ENCODE measurements at places on chromosomes 3 and 15.

DNA sequence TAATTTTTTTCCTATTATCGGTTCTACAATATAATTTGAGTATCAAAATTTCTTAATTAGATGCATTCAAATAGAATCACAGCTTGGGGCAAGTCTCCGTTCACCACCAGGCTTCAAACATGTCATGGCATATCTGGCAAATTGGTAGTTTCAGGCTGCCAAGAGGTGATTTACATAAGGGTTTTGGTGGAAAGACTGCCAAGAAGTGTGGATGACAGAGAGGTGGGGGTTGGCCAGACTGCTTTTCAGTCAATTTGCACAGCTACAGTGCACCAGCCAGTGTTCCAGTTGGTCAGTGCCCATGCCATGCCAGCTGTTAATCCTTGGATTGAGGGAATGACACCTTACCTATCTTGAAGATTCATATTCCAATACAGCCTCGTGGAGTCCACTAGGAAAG is 8.4 kb upstream of the GSK3B start:
- DNase-seq: no peak

- no peak for DNase-seq
These were observed 349 bp downstream of the PLXNA1 start for GRCh38 chr3:126983276-126983652.

- DNase-seq: no peak
These were observed 473.4 kb downstream of the NLGN1 start for GRCh38 chr3:173870976-173871375.

GRCh38 chr3:124916837-124917409 is 17.6 kb downstream of the MUC13 start:
- no peak for DNase-seq

DNA sequence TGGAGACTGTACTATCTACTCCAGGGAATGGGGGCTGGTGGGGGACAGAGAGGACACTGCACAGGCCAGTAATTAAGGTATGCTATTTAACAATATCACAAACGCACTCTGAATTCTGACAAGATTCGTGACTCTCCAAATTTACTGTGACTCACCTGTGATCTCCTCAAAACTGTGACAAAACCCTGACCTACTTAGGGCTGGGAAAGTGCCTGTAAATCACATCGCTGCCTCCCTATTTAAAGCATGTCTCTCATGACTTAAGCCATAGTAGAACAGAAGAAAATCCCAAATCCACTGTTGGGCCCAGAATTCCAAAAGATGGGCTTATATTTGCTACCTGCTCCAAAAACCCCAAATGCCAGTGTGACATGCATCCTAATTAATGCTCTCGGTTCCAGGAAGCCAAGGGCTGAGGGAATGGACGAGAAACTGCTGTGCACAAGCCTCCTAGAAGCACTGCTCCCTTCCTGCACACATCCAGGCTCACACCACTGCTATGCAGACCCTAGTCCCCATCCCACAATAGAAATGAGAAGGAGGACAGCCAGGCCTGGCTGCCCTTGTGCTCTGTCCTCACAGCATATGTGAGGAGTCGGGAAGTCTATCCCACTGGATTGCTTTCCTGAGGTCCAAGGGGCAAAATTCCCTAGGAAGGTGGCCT is 187.7 kb upstream of the CHRNA7 start:
- DNase-seq: no peak

DNA sequence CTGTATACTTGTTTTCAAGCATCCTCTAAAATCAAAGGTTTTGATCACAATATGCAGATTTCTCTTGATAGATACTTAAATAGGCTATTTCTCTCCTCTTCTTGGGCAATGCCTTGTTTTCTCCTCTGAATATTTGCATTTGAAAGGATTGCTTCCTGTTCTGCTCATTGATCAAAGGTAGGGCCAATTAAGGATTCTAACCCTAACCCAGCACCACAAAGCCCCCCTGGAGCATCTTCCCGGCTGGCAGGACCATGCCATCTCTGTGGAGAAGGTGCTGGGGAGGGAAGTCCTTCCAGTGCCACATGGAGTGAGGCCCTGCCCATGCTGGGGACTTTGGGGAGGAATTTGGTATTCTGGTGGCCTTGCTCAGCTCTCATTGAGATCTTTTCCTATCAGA is 11.3 kb upstream of the NIPA2 start:
- DNase-seq: no peak

DNA sequence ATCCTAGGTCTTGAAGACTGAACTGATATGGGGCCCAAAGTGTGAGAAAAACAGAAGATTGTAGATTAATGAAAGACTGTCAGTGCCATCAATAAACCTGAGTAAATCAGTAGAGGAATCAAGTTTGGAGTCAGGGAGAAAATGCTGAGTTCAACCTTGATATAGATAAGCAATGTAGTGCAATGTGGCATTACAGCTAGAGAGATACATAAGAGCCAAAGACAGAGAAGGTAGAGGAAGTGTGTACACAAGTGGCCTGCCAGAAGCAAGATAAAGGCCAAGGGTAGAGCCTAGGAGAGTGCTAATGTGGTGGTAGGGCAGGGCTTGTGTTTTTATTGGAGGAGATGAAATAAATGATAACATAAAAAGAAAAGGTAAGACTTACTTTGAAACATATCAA is 26.0 kb upstream of the EID1 start:
- DNase-seq: peak; percentile 70

DNA sequence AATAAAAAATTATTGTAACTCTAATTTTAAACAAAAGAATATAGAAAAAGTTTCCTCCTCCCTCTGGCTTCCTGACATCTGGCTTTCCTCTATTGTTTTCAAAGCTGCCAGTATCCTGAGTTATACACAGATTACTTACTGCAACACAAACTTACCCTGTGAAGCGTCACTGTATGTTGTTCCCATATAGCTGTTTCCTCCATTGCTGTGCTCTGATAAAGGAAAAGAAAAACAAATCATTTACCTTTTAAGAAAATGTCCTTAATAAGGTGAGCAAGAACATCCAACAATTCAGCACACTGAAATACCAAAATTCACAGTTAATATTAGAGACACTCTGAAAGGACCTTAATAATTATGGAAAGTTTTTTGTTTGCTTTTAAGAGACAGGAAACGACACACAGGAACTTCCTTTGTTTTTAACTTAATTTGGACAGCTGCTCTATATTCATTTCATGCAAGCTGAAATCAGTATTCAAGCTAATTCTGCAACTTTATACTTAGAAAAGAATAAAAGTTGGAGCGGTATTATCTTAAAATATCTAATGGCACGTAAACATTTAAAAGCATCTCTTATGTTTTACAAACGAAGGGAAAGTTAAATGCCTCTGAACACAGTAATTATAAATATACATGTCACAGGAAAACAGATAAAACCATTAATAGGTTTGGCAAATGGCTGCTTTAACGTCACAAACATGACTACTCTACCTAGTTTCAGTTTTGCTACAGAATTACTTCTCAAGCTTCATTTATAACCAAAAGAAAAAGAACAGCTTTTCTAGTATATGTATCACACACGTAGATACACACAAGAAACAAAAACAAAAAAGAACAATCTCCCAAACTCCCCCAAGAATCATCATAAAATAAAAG is 21.5 kb downstream of the TJP1 start:
- DNase-seq: no peak

DNA sequence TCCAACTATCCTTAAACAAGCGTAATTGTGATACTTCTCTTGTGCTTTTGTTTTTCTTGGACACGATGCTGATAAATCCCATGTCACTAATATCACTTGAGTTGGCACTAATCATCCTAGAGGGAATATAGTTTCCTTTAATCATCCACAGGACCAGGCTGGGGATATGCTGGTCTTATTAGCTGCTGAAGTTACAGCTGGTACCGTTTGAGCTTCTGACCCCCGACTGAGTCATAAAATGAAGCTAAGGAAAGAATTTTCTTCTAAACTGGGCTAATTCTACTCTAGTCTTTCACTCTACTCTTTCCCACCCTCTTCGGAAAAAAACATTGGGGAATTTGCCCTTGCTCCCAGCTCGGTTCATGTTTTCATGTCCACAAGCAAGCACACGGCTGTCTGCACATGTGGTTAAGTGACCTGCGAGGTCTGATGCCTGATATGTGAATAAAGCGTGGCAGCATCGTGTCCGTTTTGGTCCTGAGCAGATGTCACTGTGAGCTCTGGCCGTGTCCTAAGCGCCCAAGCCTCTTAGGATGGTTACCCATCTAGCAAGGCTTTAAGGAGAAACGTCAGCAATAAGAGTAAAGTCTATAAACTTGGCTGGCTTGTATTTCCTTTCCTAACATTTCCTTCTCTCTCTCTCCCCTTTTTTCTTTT is 223.7 kb downstream of the ITPR1 start:
- no peak for DNase-seq

DNA sequence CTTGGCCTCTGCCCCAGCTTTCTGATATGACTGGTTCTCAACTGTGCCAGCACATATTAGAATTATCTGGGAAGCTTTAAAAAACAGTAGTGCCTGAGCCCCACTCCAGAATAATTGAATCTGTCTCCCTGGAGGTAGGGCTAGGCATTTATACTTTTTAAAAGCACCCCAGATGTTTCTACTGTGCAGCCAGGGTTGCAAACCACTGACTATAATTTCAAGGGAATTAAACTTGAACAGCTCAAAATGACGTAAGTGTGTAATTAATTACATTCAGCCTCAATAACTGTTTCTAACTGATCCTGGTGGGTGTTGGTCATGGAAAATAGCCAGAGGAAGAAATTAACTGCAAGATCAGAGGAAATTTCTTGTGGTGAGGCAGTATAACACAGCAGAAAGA is 4.4 kb upstream of the IRAK2 start:
- DNase-seq: no peak

GRCh38 chr3:40723083-40723660 is 198.4 kb downstream of the ZNF621 start:
- DNase-seq: no peak

- DNase-seq: no peak
These were observed 87.3 kb downstream of the MBNL1 start for GRCh38 chr3:152355744-152356665.

GRCh38 chr15:91956026-91956723 is 102.7 kb downstream of the SLCO3A1 start:
- no peak for DNase-seq

DNA sequence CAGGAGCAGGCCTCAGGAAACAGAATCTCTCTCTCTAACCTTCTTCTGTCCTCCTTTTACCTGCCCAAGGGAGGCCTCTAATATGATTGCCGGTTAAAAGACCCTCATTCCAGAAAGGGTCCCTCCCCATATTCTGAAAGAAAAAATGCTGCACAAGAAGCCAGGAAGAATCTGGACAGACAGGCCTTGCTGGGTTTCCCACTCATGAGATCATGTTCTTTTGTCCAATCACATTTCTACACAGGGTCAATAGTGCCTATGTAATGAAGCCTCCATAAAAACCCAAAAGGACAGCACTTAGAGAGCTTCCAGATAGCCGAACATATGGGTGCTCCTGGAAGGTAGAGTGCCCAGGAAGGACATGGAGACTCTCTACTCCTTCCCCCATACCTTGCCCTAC is 146.0 kb downstream of the MYO9A start:
- no peak for DNase-seq

- peak; percentile 80 for DNase-seq
These were observed 59.6 kb downstream of the ABTB1 start for GRCh38 chr3:127732303-127732702.

GRCh38 chr3:183774631-183775030 is 50.7 kb downstream of the MAP6D1 start:
- DNase-seq: no peak

DNA sequence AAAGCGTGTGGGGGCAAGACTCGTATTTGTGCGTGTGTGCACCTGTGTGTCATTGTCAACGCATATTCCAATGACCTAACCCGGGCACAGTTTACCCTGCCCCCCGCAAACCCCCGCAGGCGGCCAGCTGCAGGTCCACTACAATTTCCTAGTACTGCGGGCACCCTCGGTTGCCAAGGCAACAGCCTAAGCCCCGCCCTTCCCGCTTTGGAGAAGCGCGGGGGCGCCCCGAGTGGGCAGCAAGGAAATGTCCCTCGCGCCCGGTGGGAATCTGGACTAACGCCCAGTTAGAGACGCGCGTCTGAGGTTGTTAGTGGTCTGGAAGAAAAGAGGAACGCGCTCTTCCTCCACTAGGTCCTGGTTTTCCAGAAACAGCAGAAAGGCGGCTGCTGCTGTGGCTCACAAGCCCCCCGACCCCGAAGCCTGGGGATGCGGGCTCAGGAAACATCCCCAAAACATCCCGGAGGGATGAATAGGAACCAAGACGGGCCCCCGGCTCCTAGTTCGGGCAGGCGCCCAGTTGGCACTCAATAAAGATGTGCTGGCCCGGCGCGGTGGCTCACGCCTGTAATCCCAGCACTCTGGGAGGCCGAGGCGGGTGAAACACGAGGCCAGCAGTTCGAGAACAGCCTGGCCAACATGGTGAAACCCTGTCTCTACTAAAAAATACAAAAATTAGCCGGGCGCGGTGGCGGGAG is 1.1 kb downstream of the ABHD14A start:
- peak; percentile 70 for DNase-seq

DNA sequence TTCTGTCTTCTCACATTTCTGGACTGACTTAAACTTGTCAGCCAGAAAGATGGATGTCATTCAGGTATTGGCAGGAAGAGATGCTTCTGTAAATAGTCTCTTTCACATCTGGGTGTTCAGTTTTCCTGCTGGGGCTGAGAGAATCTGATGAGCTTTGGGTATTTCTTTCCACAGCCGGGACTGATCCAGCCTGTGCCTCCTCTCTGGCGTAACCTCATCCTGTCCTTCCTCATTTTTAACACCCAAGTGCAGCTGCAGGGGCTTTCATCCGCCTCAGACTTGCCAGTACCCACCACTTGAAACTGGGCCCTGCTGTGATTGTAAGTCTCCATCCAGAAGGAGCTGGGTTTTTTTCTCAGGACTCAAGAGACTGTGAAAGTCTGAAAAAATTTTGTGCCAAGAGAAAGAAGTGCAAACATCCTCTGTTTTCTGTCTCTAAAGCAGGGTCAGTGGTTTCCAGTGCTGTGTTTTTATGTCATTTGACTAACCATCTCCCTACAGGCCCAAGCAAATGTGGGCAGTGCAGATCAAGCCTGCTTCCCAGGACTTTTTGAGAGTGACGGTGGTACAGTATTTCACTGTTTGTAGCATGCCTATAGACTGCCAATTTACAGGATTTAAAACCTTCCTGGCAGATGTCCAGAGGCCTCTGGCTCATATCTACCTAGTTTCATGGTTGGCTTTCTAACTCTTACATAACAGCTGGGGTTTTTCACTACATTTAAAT is 342.7 kb downstream of the PTPRG start:
- no peak for DNase-seq

GRCh38 chr3:23166845-23167244 is 36.3 kb upstream of the UBE2E2 start:
- DNase-seq: no peak

DNA sequence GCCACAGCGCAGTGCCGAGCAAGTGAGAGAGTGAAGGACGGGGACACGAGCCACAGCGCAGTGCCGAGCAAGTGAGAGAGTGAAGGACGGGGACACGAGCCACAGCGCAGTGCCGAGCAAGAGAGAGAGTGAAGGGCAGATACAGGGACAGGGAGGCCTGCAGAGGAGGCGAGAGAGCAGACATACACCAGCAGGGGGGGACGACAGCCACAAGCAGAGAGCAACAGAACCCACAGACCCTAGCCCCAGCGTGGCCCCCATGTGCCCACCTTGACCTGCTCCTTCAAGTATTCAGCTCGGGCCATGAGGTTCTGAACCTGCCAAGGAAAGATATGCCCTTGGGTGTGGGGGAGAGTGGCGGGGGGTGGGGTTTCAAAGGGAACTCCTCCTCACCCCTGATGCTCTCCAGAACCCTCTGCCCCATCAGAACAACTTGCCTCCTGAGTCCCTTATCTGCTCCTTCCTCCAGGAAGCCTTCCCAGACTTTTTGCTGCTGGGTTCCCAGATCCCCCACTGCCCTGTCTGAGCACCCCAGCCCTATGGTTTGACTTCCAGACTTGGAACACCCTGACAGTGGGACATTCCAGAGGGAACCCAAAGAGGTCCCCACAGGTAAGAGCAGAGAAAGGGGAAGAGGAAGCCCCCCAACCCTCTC is 5.3 kb downstream of the ULK3 start:
- no peak for DNase-seq
